H4 (cell line): ENCODE measurements at places on chromosomes 5 and 9.

- DNase-seq, result peak; percentile 95
Observed at GRCh38 chr9:134215699-134216448, 51.5 kb upstream of the RNU6ATAC start.

DNA sequence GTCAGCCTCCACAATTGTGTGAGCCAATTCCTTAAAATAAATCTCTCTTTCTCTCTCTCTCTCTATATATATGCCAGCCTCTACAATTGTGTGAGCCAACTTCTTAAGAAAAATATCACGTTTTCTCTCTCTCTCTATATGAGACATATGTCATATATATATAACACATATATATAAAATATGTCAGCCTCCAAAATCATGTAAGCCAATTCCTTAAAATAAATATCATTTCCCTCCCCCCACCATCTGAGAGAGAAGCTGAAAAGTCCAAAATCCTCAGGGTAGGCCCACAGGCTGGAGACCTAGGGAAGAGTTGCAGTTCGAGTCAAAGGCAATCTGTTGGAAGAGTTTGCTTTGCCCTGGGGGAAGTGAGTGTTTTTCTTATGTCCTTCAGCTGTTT, 158.1 kb upstream of the RPS23 start:
- DNase-seq, result no peak

GRCh38 chr9:98580956-98581355, 127.8 kb downstream of the GABBR2 start:
- no peak for DNase-seq

DNA sequence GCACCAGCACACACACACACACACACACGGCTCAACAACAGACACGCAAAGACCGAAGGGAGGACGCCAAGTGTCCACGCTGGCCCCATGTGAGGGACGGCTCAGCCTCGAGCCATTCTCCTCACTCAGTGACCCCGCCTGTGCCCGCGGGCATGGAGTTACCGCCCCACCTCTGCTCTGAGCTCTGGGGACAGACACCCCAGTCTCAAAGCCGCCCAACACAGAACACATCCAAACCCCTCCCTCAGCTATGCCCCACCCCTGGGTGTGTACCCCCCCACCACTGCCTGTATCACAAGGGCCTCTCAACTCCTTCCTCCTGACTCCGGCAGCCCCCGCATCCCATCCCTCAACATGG, 81.2 kb downstream of the CAMSAP1 start:
- DNase-seq, result no peak

- DNase-seq, result no peak
Observed at GRCh38 chr5:45623832-45624231, 72.3 kb downstream of the HCN1 start.

DNA sequence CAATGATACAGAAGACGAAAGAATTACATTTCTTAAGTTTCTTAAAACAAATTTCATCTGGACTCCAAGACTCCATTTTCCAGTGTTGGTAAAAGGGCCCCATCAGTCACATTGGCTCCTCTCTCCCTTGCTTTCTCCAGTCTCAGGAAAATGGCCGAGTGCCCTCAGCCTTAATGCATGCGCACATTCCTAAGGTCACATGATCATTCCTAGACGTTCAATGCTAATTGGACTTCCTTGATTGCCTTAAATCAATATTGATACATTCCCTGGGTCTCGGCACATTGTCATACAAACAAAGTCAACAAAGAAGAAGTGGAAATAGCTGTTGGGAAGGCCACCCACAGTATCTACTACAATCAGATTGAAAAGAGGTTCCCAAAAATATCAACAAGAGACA, 413.6 kb upstream of the GRAMD2B start:
- no peak for DNase-seq

DNA sequence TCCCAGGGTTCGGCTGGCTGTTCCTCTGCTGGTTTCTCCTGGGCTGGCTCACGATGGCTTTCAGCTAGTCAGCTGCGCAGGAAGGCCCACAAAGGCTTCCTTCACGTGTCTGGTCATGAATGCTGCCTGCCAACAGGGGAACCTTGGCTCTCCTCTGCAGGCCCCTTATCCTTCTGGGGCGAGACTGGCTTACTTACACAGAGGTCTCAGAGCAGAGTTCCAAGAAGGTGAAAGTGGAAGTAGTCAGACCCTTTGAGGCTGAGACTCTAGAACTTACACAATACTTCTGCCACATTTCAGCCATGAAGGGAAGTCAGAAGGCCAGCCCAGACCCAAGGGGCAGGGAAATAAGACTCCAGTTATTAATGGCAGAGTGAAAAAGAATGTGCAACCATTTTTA, 99.5 kb downstream of the LHFPL2 start:
- no peak for DNase-seq

- no peak for DNase-seq
Observed at GRCh38 chr9:75529463-75529862, 361.0 kb upstream of the PCSK5 start.

- DNase-seq, result no peak
Observed at GRCh38 chr9:113482341-113482740, 18.8 kb downstream of the RGS3 start.

- DNase-seq, result no peak
Observed at GRCh38 chr9:107153336-107153735, 129.7 kb upstream of the RAD23B start.

GRCh38 chr5:137636099-137636498, 99.8 kb downstream of the KLHL3 start:
- DNase-seq, result no peak
